ENCODE measurements at places on chromosomes 5 and 9. TPM values are rescaled to one million over a fixed set of nuclear protein-coding genes. Genes with fewer than 3 reads are reported as not detected.

GRCh38 chr9:96423322-96423984 lies 5.3 kb upstream of the ZNF367 start:
- peaks cover 32% of the 10 kb centered on the region for H3K4me1 ChIP-seq
- no peak overlapping the region for H3K27ac ChIP-seq
- H3K4me3 ChIP-seq: no peak overlapping the region
- no peaks in the 10 kb centered on the region for H3K36me3 ChIP-seq
- DNase-seq: no peak

- DNase-seq: no peak
- H3K27ac ChIP-seq: no peak overlapping the region
- no peak overlapping the region for H3K4me3 ChIP-seq
- peaks cover 4% of the 10 kb centered on the region for H3K4me1 ChIP-seq
- H3K27me3 ChIP-seq: no peaks in the 10 kb centered on the region
Measured at GRCh38 chr5:95901676-95902627, 59.7 kb downstream of the ELL2 start.

DNA sequence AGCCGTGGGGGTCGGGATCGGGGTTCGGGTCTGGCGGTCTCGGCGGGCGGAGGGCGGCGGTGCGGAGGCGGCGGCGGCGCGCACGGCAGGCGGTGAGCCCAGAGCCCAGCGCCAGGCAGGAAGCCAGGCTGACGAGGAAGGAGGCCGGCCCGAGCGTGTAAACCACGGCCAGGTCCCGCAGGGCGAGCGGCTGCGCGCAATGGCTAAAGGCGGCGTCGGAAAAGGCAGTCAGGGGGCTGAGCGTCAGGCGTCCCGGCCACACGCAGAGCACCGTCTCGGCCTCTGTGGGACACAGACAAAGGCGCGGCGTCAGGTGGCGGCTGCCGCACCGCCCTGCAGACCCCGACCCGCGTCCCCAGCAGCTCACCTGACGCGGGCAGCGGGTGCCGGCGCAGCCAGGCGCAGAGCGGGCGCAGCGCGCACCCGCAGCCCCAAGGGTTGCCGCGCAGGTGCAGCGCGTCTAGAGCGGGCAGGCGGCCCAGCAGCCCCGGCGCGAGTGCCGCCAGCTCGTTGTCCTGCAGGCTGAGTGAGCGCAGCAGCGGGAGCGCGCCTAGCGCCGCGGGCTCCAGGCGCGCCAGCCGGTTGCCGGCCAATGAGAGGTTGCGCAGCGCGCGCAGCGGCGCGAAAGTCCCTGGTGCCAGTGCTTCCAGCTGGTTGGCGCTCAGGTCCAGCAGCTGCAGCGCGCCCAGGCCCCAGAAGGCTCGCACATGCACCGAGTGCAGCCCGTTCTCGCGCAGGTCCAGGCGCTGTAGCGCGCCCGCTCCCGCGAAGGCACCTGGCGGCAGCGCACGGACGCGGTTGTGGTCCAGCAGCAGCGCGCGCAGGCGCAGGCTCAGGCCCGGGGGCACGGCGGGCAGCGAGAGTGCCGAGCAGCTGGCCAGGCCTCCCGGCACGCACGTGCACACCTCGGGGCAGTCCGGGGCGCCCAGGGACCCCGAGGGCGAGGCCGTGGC lies 671 bp downstream of the LRRC26 start:
- H3K4me1 ChIP-seq: no peaks in the 10 kb centered on the region
- peak; percentile 40 for DNase-seq
- no peaks in the 10 kb centered on the region for H3K36me3 ChIP-seq
- no peak overlapping the region for H3K4me3 ChIP-seq
- peaks cover 41% of the 10 kb centered on the region for H3K27me3 ChIP-seq

- H3K4me3 ChIP-seq: no peak overlapping the region
- H3K27ac ChIP-seq: no peak overlapping the region
- no peak for DNase-seq
Measured at GRCh38 chr5:13248253-13248652, 696.2 kb downstream of the DNAH5 start.

GRCh38 chr5:144684899-144685298 lies 514.2 kb downstream of the KCTD16 start:
- H3K4me3 ChIP-seq: no peak overlapping the region
- H3K4me1 ChIP-seq: no peaks in the 10 kb centered on the region
- no peaks in the 10 kb centered on the region for H3K27me3 ChIP-seq

DNA sequence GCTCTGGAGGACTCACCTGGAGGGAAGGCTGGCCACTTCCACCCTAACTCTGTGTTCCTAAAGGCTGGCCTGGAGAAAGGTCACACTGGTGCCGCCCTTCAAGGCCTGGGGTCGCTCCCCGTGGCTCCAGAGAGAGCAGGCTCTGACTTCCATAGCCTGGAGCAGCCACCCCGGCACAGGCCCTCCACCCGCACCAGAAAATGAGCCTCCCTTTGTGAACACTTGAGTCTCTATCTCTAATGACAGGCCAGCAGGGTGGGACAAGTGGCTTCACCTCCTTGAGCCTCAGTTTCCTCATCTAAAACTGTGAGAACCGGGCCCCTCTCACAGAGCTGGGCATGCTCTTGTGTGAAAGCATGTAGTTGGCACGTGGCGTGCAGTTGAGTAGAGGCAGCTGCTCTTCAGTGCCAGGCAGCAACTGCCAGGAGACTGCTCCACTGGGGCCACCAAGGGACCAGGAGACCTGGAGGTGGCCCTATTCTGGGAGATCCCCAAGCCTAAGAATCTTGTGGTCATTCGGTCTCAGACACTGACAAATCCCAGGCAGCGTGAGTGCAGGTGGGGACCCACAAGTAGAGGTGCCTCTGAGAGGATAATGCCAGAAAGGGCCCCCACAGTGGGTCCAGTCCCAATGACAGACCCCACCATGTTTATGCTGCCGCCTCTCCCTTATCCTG lies 56.7 kb upstream of the GARNL3 start:
- DNase-seq: no peak
- no peaks in the 10 kb centered on the region for H3K4me1 ChIP-seq
- no peak overlapping the region for H3K4me3 ChIP-seq
- H3K27me3 ChIP-seq: no peaks in the 10 kb centered on the region
- H3K36me3 ChIP-seq: no peaks in the 10 kb centered on the region

GRXCR2 gene
- not detected for total RNA-seq

AMBP gene
- not detected for total RNA-seq

CTXN3 gene
- not detected for total RNA-seq

DRD1 gene
- not detected for total RNA-seq

Data from natural killer cell (primary cell).